ENCODE measurements at places on chromosomes 12 and 14. TPM values are rescaled to one million over a fixed set of nuclear protein-coding genes. Genes with fewer than 3 reads are reported as not detected.

Gene ANKS1B
- 9.3 TPM for polyA plus RNA-seq

Gene MYH6
- not detected for polyA plus RNA-seq

Gene TMEM179
- 1.1 TPM for polyA plus RNA-seq

Gene BLOC1S1
- polyA plus RNA-seq, result 80.2 TPM

Gene CLEC6A
- polyA plus RNA-seq, result not detected

Gene KLRC2
- 0.27 TPM for polyA plus RNA-seq

Gene JAG2
- polyA plus RNA-seq, result 10.7 TPM

Gene LRP1-AS
- 0.91 TPM for polyA plus RNA-seq

Gene RPL6
- polyA plus RNA-seq, result 3,065 TPM

Gene YLPM1
- polyA plus RNA-seq, result 100 TPM

Gene MAGOHB
- polyA plus RNA-seq, result 48.5 TPM

Gene KRT6C
- polyA plus RNA-seq, result not detected

Gene CLEC7A
- 2.8 TPM for polyA plus RNA-seq

Gene GLIPR1L2
- polyA plus RNA-seq, result 2.4 TPM

Gene B4GALNT3
- polyA plus RNA-seq, result 3.2 TPM

Gene ANKRD33
- not detected for polyA plus RNA-seq

Gene SLC25A21
- polyA plus RNA-seq, result 1.5 TPM

Gene TGFB3
- polyA plus RNA-seq, result 183 TPM

Gene KLRB1
- polyA plus RNA-seq, result 3.0 TPM

Gene AICDA
- polyA plus RNA-seq, result 0.15 TPM

Gene KDM5A
- 53.2 TPM for polyA plus RNA-seq

Gene REP15
- polyA plus RNA-seq, result 3.3 TPM

Gene FOXG1
- polyA plus RNA-seq, result not detected

Gene NTF3
- polyA plus RNA-seq, result 2.4 TPM

Gene APOLD1
- 7.3 TPM for polyA plus RNA-seq

Gene GZMH
- not detected for polyA plus RNA-seq

Gene ST8SIA1
- polyA plus RNA-seq, result 8.7 TPM

Gene TBC1D30
- 5.2 TPM for polyA plus RNA-seq

Gene PGF
- polyA plus RNA-seq, result 24.5 TPM
